ENCODE measurements at places on chromosomes 4 and X. TPM values are rescaled to one million over a fixed set of nuclear protein-coding genes. Genes with fewer than 3 reads are reported as not detected.

The LANCL3 gene
- total RNA-seq: 0.12 TPM

The STOX2 gene
- not detected for total RNA-seq

The UBL4A gene
- total RNA-seq: 20.9 TPM

GRCh38 chrX:10538831-10539230, 81.6 kb downstream of the MID1 start:
- no peak overlapping the region for H3K4me3 ChIP-seq
- H3K27me3 ChIP-seq: no peaks in the 10 kb centered on the region
- no peaks in the 10 kb centered on the region for H3K36me3 ChIP-seq
- no peaks in the 10 kb centered on the region for H3K4me1 ChIP-seq

DNA sequence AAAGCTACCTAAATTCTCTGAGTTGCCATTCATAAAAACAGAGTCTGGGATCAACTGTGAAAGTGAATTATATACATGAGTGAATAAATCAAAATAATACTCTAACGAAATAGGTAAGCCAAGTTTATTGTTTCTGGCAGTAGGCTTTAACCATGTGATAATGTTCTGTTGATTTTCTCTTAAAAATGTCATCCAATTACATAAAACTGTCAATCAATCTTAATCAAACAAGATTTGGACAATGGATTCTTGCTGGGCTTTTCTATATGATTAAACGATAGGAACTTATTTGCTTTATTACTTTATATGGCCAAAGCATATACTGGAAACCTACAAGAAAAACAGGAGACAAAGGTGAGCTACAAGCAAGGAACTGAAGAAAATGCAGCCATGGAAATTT, 148.8 kb downstream of the INPP4B start:
- DNase-seq: no peak
- no peaks in the 10 kb centered on the region for H3K4me1 ChIP-seq
- no peaks in the 10 kb centered on the region for H3K36me3 ChIP-seq
- H3K4me3 ChIP-seq: no peak overlapping the region
- H3K27ac ChIP-seq: no peak overlapping the region

GRCh38 chrX:23981222-23981621, 45.8 kb downstream of the KLHL15 start:
- no peak overlapping the region for H3K27ac ChIP-seq
- H3K27me3 ChIP-seq: no peaks in the 10 kb centered on the region
- H3K4me1 ChIP-seq: no peaks in the 10 kb centered on the region
- H3K36me3 ChIP-seq: peaks cover 15% of the 10 kb centered on the region
- H3K4me3 ChIP-seq: no peak overlapping the region

- no peaks in the 10 kb centered on the region for H3K27me3 ChIP-seq
- H3K4me1 ChIP-seq: peaks cover 18% of the 10 kb centered on the region
- H3K36me3 ChIP-seq: peaks cover 2% of the 10 kb centered on the region
- no peak overlapping the region for H3K4me3 ChIP-seq
- DNase-seq: no peak
- no peak overlapping the region for H3K27ac ChIP-seq
These were observed 10.9 kb downstream of the MAD2L1 start for GRCh38 chr4:120055795-120056194.

DNA sequence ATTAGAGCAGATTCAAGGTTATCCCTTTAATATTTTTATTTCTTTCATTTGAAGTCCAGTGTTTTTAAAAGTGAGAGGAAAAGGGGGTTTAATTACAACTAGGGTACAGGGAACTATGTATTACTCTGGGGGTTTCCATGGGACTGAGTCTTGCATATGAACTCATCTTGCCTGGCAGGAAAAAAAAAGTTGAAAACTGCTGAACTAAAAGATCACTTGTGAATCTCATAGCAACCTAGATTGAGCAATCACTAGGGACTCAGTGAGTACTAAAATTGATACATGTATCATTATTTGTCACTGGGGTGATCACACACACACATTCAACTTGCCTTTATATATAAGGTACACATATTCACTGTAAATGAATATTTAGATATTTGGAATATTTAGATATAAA, 180.7 kb upstream of the SFRP2 start:
- no peaks in the 10 kb centered on the region for H3K27me3 ChIP-seq
- no peaks in the 10 kb centered on the region for H3K4me1 ChIP-seq
- H3K27ac ChIP-seq: no peak overlapping the region
- H3K36me3 ChIP-seq: no peaks in the 10 kb centered on the region

GRCh38 chr4:106318511-106318910, 2.2 kb downstream of the AIMP1 start:
- H3K36me3 ChIP-seq: peaks cover 23% of the 10 kb centered on the region
- DNase-seq: no peak
- H3K27ac ChIP-seq: no peak overlapping the region
- no peak overlapping the region for H3K4me3 ChIP-seq
- H3K27me3 ChIP-seq: no peaks in the 10 kb centered on the region

- H3K27me3 ChIP-seq: no peaks in the 10 kb centered on the region
- no peaks in the 10 kb centered on the region for H3K36me3 ChIP-seq
- no peak overlapping the region for H3K27ac ChIP-seq
- no peak overlapping the region for H3K4me3 ChIP-seq
- no peaks in the 10 kb centered on the region for H3K4me1 ChIP-seq
- DNase-seq: no peak
These were observed 761.8 kb downstream of the FAM133A start for GRCh38 chrX:94435799-94436198.
